Chondrocyte (in vitro differentiated cells): ENCODE measurements at places on chromosomes 3 and 15. TPM values are rescaled to one million over a fixed set of nuclear protein-coding genes. Genes with fewer than 3 reads are reported as not detected.

The ACAN gene
- total RNA-seq, result 21.5 to 176 TPM (median 171 TPM) in 3 replicates

The LRRIQ4 gene
- not detected in 3 replicates for total RNA-seq

The ILDR1 gene
- not detected in 3 replicates for total RNA-seq

DNA sequence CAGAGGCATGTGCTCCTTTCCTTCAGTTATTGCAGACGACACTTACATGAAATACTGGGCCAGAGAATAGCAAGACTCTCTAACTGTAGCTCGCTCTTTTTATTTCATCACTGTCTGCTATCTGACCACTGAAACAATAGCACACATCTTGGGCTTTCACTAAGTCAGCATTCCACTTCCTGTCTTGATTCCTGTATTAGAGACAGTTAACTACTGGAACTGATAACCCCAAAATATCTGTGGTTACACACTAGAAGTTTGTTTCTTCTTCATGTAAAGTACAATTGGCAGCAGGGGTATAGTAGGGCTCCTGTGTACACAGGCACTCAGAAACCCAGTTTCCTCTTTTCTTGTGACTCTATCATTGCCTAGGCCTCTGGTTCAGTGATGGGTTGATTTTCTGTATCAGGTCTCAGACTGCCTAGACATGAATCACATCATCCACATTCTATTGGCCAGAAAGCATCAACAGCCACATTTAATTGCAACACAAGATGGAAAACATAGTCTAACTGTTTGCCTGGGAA, 230.2 kb upstream of the CD96 start:
- H3K4me3 ChIP-seq, result no peak overlapping the region
- H3K27ac ChIP-seq, result no peak overlapping the region
- DNase-seq, result no peak
- H3K4me1 ChIP-seq, result peaks cover 3% of the 10 kb centered on the region
- H3K36me3 ChIP-seq, result no peaks in the 10 kb centered on the region

DNA sequence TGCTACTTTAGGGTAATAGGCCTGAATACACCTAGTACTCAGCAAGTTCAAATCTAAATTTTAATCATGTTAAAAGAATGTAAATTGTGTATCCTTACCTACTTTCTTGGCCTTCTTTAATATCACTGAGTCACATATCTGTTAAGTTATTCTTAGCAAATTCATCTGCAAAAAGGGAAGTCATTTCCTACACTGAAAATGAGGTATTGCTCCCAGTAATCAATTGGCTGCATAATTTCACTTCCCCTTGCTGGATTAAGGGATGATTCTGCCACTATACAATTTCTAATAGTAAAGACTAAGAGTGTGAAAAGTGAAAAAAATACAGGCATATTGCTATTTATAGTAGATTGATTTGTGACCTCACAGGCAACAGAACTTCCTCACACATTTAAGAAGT, 47.8 kb downstream of the CCDC54 start:
- no peak for DNase-seq
- no peak overlapping the region for H3K4me3 ChIP-seq
- H3K27me3 ChIP-seq, result no peaks in the 10 kb centered on the region
- H3K27ac ChIP-seq, result no peak overlapping the region
- peaks cover 8% of the 10 kb centered on the region for H3K4me1 ChIP-seq
- H3K36me3 ChIP-seq, result no peaks in the 10 kb centered on the region

DNA sequence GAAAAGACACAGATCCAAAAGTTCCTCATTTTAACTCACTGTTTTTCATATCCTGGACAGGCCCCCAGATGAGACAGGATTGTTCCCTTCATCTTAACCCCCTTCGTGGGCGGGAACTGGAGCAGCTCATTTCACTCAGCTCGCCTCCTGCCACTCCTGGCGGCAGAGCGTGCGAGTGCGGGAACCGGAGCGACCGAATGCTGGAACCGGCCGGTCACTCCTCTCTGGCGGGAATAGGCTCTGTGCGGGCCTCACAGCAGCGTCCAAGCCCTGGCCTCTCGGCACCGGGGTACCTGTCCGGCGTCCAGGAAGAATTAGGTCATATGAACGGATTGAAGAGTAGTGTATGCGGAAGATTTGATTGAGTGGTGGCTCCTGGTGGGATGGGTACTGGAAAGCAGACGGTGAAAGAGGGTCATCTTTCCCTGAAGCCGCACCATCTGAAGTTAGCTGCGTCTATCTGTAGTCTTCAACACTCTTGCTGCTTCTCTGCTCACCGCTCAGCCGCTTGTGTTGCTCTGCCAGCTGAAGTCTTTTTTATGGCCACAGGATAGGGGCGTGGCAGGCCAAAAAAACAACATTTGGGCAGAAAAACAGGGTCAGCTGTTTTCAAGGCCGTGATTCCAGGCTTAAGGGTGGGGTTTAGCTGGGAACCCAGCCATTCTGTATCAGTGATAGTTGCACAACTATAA, 42.3 kb upstream of the FXR1 start:
- H3K27me3 ChIP-seq, result peaks cover 18% of the 10 kb centered on the region
- DNase-seq, result no peak
- no peak overlapping the region for H3K27ac ChIP-seq
- peak overlapping the region; percentile 49 for H3K4me3 ChIP-seq
- peaks cover 8% of the 10 kb centered on the region for H3K4me1 ChIP-seq

DNA sequence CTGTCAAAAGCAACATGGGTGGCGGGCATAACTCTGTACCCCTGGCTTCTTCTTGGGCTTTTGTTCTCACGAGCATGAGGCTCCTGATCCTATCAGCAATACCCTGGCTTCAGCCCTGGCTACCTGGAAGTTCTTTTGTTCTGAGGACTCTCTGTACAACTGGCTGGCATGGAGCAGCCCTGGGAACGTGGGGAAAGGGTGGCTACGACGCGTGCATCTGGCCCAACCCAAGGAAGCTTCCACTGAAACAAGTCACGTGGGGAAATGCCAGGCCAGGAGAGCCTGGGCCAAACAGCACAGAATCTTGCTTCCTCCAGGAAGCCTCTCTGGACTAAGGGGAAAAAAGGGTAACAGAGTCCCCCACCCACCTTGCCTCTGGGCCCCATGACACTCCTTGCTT, 22.7 kb upstream of the ATP2B2 start:
- no peak overlapping the region for H3K4me3 ChIP-seq
- peaks cover 2% of the 10 kb centered on the region for H3K36me3 ChIP-seq
- peak; percentile 28 for DNase-seq

GRCh38 chr3:125585595-125586223, 9.6 kb downstream of the OSBPL11 start:
- H3K27me3 ChIP-seq, result no peaks in the 10 kb centered on the region
- H3K4me3 ChIP-seq, result no peak overlapping the region
- DNase-seq, result no peak
- H3K27ac ChIP-seq, result no peak overlapping the region
- H3K36me3 ChIP-seq, result peaks cover 3% of the 10 kb centered on the region
- peaks cover 27% of the 10 kb centered on the region for H3K4me1 ChIP-seq
